CD4-positive, alpha-beta T cell treated with Interferon gamma for 1 hour (primary cell): ENCODE measurements at places on chromosomes 7 and 10.

- no peak for DNase-seq
Observed at GRCh38 chr7:104136561-104136960, 71.3 kb downstream of the ORC5 start.

GRCh38 chr7:136102881-136103280, 125.7 kb upstream of the MTPN start:
- DNase-seq: no peak

DNA sequence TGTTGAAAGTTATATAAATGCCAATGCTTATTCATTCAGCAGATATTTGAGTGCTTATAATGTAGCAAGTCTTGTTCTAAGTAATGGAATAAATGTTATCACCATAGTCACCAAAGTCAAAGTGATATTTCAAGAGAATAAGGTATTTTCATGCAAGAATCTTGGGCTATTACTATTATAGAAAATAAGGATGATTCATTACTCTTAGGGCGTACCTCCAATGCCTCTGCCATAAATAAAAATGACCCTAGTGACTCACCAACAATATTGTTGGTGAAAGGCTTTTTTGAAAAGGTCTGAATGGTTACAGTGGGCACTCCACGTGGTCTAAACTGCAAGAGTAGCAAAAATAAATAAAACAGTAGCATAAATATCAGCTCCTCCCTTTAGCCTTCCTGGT, 68.4 kb downstream of the RALA start:
- no peak for DNase-seq

DNA sequence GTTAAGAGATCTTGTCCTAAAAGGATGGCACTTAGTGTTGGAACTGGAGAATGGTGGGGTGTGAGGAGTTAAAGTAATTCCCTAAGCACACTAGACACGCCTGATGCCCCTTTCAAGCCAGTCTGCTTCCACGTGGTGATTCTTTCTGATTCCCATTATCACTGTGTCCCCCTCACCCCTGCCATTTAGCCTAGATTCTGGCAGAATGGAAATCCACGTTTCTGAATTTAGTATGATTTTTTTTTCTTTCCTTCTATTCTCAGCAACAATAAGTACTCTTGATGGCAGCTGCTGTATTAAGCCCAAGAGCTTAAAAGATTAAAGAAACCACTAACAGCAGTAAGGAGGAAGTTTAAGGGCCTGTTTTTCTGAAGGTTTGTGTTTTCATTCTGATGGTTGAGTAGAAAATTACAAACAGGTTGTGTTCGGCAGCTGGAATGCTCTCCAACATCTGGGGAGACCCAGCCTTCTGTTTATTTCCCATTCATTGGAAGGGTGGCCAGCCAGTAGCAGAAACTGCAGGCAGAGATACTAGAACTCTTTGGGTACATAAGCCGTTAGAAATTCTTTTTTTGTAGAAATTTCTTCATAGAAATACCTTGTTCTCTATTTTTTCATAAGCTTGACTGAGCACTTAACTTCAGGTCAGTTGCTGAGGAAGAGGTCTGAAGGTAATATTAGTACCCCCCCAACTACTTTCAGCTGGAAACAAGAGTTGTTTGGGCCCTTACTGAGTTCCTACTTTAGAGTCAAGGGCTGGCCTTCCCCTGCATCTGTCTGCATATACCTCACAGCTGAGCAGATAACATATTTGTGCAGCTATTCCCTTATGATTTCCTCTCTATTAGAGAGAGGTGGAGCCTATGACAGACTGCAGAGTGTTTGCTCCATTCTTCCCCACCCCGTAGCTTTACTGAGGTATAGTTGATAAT, 355.1 kb downstream of the AUTS2 start:
- DNase-seq: peak; percentile 4

DNA sequence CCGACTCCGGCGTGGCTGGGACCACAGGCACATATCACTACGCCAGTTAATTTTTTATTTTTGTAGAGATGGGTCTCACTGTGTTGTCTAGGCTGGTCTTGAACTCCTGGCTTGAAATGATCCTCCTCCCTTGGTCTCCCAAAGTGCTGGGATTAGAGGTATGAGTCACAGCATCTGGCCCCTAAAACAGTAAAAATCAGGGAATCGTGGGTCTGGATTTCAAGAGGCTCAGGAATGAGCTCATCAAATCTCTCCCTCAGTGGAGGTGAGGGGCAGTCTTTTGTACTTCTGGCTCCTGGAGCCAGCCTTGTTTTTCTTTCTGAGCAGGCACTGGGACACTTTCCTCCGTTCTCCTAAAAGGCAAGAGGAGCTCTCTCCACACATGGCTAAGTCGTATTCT, 32.1 kb upstream of the RHEB start:
- no peak for DNase-seq

- DNase-seq: no peak
Observed at GRCh38 chr10:44671319-44671718, 239.8 kb upstream of the TMEM72 start.

GRCh38 chr7:16826060-16826459, 21.3 kb upstream of the AGR2 start:
- no peak for DNase-seq

- DNase-seq: no peak
Observed at GRCh38 chr10:70695241-70696030, 23.1 kb downstream of the ADAMTS14 start.
